CD4-positive, alpha-beta T cell (primary cell): ENCODE measurements at places on chromosomes 1 and 21.
A peak's percentile ranks its signal among the peaks of the same experiment; 100 is the strongest.

GRCh38 chr1:230303822-230304221, 122.3 kb downstream of the PGBD5 start:
- no peak for DNase-seq

- DNase-seq, result no peak
Observed at GRCh38 chr1:3609016-3609768, 2.1 kb downstream of the MEGF6 start.

- DNase-seq, result no peak
Observed at GRCh38 chr1:81121306-81121705, 679.4 kb upstream of the ADGRL2 start.

DNA sequence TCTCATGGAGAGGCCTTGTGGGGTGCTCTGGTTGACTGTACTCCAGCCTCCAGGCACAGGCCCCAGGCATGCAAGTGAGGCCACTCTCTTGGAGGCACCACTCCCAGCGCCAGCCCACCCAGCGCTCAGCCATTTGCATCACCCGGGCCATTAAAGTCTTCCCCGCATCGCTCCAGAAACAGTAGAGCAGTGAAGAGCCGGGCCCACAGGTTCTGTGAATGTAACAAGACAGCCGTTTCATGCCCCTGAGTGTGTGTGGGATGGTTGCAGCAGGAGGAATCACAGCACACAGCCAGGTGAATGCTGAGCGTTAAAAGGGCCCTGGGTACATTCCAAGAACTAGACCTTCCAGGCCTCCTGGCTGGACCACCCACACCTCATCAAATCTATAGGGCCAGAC, 19.0 kb upstream of the CD2 start:
- DNase-seq, result no peak

GRCh38 chr1:231618609-231619256, 7.9 kb upstream of the DISC1 start:
- no peak for DNase-seq

- DNase-seq, result no peak
Observed at GRCh38 chr1:7680955-7681268, 90.2 kb upstream of the VAMP3 start.

DNA sequence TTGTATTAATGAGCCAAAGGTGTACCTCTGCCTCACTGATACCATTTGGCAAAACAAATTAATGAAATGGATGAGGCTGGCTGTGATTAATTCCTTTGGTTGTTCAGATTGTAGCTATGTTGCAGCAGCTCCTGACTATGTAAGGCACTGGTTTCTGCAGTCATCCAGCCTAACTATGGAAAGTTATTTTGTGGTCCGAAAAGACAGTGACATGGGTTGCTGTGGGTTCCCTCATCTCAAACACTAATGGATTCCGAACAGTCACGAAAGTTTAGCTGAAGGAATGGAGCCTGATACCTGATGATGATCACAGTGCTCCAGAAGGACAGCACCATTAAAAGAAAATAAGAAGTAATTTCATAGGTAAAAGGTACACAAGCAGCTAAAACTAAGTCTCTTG, 42.6 kb downstream of the WASF2 start:
- DNase-seq, result no peak

GRCh38 chr1:145828367-145829026, 4.5 kb downstream of the POLR3C start:
- DNase-seq, result no peak

DNA sequence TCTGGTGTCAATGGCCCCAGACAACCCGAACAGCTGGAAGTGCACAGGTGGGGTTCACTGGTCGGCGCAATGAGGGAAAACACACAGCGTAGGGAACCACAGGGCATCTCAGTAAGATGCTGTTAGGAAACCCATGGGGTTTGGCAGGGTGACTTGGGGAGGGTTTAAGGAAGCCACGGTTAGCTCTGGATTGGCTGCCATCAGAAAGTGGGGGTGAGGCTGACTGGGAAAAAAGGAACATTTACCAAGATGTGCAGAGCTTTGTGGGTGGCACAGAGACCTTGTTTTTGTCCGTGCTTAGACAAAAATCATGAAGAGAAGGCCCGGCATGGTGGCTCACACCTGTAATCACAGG, 11.0 kb downstream of the ALDH4A1 start:
- no peak for DNase-seq

GRCh38 chr21:34561806-34562205, 49.8 kb upstream of the KCNE1 start:
- DNase-seq, result no peak

DNA sequence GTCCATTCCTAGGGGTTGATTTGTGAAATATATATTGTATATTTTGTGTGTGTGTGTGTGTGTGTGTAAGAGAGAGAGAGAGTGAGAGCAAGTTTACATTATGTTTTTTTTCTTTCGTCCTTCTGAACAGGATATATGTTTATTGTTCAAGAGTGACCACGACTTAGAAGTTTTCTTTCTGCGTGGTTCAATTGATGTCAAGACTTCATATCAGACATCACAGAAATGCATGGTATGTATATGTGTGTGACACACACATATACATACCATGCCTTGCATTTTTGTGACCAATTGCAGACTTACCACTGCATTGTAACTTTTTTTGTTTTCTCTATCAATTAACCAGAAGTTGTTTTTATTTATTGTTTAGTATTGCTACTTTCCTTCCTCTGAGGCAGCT, 2.5 kb downstream of the RASAL2 start:
- DNase-seq, result no peak

DNA sequence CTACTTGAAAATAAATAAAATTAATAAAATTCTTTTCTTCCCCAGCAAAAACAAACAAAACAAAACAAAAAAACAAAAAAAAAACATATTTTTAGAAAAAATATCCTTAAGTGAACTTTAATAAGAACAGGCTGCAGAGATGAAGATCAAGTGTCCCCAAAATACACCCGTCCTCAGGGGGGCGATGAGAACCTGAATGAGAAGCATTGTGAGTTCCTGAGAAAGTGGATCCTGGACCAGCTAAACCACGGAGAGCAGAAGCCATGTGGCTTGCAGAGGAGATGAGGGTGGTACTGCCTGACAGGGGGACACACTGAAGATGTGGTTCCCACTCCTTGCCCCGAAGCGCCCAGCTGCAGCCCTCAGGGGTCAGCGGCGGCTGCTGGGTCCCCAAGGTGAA, 89.3 kb downstream of the ITPKB start:
- DNase-seq, result peak; percentile 53
